Pulmonary artery endothelial cell (primary cell): ENCODE measurements at places on chromosomes 5 and 9. TPM values are rescaled to one million over a fixed set of nuclear protein-coding genes. Genes with fewer than 3 reads are reported as not detected.

- no peak for DNase-seq
These were observed 88.0 kb downstream of the FNBP1 start for GRCh38 chr9:129954868-129955550.

- DNase-seq: peak; percentile 97
These were observed 30.7 kb downstream of the RAI14 start for GRCh38 chr5:34686762-34687268.

DNA sequence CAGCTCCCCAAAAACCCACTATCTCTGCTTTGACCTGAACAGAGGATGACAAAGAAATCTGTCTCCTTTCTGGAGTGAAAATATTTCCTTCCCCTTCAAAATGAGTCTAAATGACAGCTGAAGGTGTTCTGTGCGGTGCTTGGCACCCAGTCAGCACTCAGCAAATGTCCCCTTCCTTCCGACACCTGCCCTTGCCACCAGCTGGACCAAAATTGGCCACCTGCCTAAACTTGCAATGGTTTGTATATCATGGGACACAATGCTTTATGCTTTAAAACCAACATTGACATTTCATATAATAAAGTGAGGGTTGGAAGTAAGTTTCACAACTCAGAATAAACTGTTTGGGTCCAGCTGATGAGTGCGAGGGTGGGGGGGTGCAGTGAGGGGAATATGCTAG is 7.5 kb upstream of the TTC1 start:
- DNase-seq: no peak

Gene ZNF462
- total RNA-seq: 8.5 and 21.8 TPM in 2 replicates

Gene AGXT2
- total RNA-seq: not detected in 2 replicates

Gene SUSD3
- total RNA-seq: 0.13 and 0.39 TPM in 2 replicates
